ENCODE measurements at places on chromosomes 16 and 17.

- no peak for DNase-seq
These were observed 41.4 kb upstream of the MMP2 start for GRCh38 chr16:55437625-55438024.

GRCh38 chr17:5179003-5179402 is 12.7 kb downstream of the ZNF594 start:
- no peak for DNase-seq

- peak; percentile 82 for DNase-seq
These were observed 7.0 kb downstream of the CORO6 start for GRCh38 chr17:29615492-29616299.

DNA sequence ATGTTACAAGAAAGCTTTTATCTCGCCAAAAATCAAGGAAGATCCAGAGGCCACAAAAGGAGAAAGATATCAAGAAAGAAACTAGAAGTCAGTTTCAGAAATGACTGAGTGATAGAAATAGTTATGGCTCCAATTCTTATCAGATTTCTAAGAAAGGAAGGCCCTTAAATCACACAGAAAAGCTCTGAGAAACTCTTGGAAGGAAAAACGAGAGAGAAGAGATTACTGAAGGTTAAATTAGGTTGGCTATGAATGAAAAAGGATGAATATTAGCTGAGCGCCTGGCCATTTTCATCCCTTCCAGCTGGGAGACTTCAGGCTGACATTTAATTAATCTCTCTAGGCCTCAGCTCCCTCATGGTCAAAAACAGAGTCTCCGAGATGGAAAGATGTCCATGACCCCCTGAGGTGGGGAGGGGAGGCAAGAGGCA is 72.3 kb downstream of the CYTH1 start:
- no peak for DNase-seq

DNA sequence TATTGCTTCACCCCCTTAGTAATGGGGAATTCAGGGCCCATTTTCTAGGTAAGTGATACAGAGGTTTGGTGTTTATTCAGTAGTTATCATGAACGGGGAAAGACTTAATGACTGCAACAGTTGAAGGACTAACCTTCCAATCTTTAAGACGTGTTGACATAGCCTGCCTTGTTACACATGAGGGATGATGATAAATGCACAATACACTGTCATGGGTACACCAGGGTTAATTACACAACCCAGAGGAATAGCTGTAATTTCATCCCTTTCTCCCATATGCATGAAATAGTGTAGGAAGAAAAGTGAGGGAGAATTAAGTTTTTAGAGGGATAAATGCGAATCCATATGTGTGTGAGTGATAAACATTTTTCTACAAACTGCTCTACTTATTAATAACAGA is 10.7 kb downstream of the MYH4 start:
- DNase-seq = no peak

GRCh38 chr16:66264311-66265047 is 102.0 kb upstream of the CDH5 start:
- DNase-seq = no peak

DNA sequence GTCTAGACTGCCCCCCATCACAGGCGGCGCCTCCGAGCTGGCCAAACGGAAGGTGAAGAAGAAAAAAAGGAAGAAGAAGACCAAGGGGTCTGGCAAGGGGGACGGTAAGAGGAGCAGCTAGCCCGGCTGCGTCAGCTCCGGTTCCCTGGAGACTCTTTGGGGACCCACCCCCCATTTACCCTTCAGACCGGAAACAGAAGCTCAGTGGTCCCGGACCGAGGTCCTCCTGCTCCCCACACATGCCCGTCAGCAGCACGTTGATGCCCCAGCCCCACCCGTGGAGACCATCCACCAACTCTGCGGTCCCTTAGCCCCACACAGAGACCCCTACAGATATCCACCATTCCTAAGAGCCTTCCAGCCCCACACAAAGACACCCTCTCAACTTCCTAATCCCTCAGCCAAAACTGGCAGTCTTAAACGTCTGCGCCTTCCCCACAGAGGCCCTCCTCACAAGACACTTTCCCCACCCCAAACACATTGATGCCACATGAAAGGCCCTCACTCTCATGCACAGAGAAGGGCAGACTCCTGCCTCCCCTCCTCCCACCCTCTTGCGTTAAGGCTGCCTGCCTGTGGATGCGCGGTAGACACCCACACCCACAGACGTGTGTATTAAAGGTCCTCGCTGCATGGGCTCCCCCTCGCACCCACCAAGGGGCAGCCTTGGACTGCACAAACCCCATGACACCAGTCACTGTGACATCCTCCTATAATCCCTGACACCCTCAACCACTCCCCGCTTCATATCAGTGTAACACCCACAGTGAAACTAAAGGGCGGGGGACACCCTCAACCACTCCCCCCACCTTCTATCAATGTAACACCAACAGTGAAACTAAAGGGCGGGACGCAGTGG is 58.2 kb upstream of the RPH3AL start:
- peak; percentile 60 for DNase-seq

DNA sequence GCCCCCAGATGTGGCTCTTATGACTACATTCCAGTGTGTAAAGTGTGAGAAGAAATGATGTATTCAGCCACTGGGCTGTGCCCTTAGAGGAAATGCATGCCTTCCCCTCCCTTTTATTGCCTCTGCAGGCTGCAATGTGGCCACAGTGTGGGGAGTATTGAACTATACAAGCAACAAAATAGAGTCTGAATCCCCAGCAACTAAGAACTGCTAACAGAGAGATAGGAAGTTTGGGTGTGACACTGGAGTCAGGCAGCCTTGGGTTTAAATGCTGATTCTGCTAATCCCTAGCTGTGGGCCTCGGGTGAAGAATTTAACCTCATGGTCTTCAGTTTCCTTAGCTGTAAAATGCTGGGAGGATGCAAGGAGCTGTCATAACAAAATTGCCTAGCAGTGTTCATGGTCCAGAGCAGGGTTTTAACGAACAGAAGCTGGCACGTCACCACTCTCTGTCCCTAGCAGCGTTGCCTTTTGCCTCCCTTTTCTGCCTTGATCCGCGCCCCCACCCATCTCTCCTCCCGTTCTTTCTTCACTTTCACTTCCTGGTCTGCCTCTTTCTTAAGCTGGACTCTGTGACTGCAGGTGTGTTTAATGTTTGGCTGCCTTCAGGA is 50.3 kb downstream of the KPNA2 start:
- no peak for DNase-seq

DNA sequence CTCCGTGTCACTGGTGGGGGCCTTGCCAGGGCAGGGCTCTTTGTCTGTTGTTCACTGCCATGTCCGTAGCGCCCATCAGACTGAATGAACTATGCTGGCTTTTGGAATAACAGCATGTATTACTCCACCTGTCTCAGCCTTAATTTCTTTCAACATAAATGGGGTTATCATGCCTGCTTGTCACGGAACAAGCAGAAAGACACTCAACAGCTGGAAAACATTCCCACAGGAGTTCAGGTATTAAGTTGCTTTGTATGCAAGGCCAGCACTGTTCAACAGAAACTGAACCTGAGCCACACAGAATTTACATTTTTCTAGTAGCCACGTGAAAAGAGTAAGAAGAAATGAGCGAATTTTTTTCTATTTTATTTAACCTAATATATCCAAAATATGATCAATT is 13.1 kb downstream of the PPL start:
- DNase-seq = no peak

DNA sequence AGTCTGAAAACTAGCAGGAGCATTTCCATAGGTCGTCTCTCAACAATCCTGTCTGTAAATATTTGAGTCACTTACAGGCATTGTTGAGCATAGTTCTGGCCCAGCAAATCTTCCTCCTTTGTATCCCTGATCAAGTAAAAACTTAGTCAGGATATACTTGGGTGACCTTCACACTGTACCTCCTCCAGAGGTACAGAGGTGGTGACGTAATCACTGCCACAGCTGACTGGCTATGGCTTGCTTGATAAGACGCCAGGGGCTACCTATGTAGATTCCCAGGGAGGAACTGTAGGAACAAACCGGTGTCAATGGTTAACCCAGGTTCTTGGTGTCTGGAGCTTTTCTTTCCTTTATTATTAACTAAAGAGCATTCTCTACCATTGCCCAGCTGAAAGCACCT is at the start of gene KCNJ16:
KCNJ16 (plus strand) TSS at position 270 of the 400 bp plus-strand sequence. CDS start 56,863 bp downstream, outside the sequence.
- DNase-seq = no peak

DNA sequence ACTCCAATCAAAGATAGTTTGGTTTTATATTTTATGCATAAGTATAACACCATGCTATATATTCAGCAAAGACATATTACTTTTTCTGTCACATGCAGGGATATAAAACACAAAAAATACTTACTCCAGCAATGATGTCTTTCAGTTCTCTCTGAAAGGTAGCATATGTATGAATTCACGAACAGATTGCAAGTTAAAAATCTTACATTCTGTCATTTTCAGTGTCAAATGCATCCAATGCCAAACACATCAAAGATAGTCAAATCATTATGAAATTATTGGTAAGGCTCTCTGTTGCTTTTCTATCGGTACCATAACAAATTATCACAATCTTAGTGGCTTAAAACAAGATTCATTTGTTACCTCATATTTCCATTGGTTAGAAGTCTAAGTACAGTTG is 492.0 kb upstream of the KIF2B start:
- DNase-seq = no peak

- no peak for DNase-seq
These were observed 4.8 kb upstream of the GOSR1 start for GRCh38 chr17:30472238-30472890.

DNA sequence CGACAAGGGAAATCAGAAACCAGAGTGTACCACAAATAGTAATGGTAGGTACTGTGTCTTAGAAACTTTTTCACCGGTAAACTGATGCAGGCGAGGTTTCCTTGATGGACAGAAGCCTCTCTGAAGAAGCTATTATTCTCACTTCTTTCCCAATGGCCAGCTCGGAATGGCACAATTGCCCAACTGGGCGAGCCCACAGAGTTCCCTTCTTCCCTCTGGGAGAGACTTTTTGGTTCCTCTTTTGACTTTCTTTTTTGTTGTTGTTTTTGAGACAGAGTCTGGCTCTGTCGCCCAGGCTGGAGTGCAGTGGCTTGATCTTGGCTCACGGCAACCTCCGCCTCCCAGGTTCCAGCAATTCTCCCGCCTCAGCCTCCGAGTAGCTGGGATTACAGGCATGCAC is 16.9 kb downstream of the SLC43A2 start:
- no peak for DNase-seq

- no peak for DNase-seq
These were observed 130.4 kb downstream of the SLC39A11 start for GRCh38 chr17:72962106-72962505.

DNA sequence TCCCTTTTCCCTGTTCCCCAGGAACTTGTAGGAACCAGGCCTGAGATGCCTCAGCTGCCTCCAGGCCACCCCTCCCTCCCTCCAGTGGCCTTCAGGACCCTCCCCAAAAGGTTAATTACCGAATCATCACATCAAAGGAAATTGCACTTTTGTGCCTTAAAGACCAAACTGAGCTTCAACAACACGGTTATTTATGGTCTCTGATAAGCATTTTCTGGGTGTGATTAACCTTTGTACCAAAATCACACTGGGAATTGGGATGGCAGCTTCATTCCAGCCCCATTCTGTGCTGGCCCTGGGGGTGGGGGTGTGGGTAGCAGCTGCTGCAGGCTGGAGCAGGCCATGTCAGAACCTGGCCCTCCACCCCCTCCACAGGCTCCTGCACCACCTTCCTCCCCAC is 16.7 kb downstream of the CRHR1 start:
- DNase-seq = no peak

DNA sequence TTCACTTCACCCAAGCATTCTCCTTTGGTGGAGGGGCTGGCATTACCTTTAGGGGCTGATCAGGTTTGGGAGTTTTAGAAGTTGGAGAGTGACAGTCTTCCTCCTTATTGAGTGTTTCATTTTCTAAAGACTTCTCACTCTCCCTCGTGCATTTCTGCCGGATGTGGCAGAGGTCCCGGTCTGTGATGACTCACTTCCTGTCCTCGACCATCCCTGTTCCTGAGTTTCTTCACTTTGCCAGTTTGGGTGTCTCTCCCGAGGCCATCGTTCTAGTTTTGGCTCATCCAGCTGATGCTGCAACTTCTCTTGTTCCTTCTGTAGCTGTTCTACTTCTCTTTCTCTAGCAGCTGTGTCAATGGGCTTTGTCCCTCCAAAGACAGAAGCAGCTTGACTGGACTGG is 104.3 kb downstream of the PHKB start:
- peak; percentile 14 for DNase-seq

DNA sequence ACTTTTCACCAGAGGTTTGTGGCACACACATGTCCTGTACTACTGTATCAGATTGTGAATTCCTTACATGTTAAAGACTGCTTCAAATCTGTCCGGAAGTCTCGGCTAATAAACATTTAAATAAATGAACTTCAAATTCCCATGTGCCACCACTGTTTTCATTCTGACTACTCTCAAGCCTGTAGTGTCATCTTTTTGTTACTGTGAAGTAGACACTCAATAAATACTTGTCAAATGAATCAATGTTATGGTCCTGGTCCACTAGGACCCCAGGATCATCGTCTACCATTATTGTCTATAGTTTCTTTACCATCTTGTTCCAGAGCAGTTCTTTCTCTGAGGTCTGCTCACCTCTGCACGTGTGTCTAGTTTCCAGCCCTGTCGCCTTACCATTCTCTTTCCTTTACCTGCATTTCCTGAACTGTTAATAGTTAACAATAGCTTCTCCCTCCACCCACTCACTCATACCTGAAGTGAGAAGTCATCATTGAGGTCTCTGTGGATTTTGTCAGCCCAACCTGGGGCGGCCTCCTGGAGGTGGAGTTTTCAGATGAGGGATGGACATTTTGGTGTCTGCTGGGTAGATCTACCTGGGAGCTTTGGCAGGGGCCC is 333.0 kb downstream of the SEC14L1 start:
- no peak for DNase-seq

- DNase-seq = no peak
These were observed 652.5 kb downstream of the CDH11 start for GRCh38 chr16:64469351-64469750.

DNA sequence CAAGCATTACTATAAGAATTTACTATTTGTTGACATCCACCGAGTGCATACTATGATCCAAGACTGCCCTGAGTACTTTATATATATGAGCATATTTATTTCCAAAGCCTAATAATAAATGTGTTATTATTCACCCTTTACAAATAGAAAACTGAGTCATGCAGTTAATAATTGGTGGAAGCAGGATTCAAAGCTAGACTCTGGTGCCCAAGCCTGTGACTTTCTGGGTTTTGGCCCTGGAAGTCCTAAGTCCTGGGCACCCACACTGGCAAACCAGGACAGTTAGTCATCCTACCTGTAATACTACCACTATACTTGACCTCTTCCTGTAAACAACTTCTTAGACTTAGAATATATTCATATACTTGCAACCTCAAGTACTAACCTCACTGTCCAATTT is 257.4 kb upstream of the IRX5 start:
- DNase-seq = no peak

DNA sequence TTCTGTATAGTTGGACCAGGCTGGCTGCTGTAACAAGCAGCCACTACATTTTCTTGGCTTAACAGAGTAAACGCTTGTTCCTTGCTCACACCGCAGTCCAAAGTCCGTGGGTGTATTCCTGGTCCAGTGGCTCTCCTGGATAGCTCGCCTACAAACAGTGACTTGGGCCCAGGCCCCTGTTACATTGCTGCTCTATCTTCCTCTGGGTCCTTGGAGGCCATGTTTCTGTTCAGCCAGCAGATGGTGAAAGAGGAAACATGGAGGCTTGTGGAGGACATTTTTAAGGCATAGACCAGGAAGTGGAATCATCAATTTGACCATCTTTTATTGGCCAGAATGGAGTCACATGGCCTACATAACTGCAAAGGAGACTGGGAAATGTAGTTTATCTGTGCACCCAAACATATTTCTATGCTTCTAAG is 55.1 kb downstream of the ATP2C2 start:
- no peak for DNase-seq

GRCh38 chr16:30092373-30093010 is 768 bp upstream of the TBX6 start:
- peak; percentile 66 for DNase-seq

Measured in stimulated activated CD4-positive, alpha-beta T cell treated with anti-CD3 and anti-CD28 coated beads, Interleukin-4, amount 100 ng/mL, for 24 hours (primary cell).